CD4-positive, alpha-beta memory T cell (primary cell): ENCODE measurements at places on chromosomes 3 and 15. TPM values are rescaled to one million over a fixed set of nuclear protein-coding genes. Genes with fewer than 3 reads are reported as not detected.

The DAPK2 gene
- 2.9 TPM for total RNA-seq

DNA sequence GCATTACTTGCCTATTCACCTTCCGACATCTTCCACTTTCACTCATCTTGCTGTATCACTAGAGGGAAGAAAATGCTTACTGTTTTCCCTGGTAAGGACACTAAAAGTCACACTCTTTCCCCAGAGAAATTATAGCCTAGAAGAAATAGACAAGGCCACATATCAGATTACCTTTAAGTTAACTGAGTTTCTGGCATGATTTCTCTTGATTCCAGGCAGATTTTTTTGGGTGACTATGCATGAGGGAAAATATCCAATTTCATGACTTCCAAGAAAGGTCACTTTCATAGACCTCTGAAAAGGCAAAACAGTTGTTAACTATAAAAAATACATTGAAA, 30.3 kb downstream of the TCF12 start:
- no peak for DNase-seq
- no peaks in the 10 kb centered on the region for H3K36me3 ChIP-seq
- no peaks in the 10 kb centered on the region for H3K27me3 ChIP-seq
- peaks cover 3% of the 10 kb centered on the region for H3K4me1 ChIP-seq
- H3K27ac ChIP-seq = no peak overlapping the region

The LRRC49 gene
- 0.20 TPM for total RNA-seq

The KBTBD12 gene
- not detected for total RNA-seq

The LRRC31 gene
- not detected for total RNA-seq

The CCR8 gene
- total RNA-seq = 6.9 TPM

- DNase-seq = no peak
- no peaks in the 10 kb centered on the region for H3K27me3 ChIP-seq
- no peak overlapping the region for H3K27ac ChIP-seq
- H3K4me3 ChIP-seq = no peak overlapping the region
- H3K36me3 ChIP-seq = no peaks in the 10 kb centered on the region
These were observed 76.7 kb downstream of the ADAMTS17 start for GRCh38 chr15:100264994-100265640.

The EPHB1 gene
- 0.69 TPM for total RNA-seq

- no peaks in the 10 kb centered on the region for H3K27me3 ChIP-seq
- no peak overlapping the region for H3K27ac ChIP-seq
- DNase-seq = no peak
- no peaks in the 10 kb centered on the region for H3K36me3 ChIP-seq
- no peaks in the 10 kb centered on the region for H3K4me1 ChIP-seq
These were observed 61.0 kb upstream of the FNDC3B start for GRCh38 chr3:171978390-171978789.

The CD47 gene
- total RNA-seq = 226 TPM

The USP19 gene
- total RNA-seq = 91.7 TPM

DNA sequence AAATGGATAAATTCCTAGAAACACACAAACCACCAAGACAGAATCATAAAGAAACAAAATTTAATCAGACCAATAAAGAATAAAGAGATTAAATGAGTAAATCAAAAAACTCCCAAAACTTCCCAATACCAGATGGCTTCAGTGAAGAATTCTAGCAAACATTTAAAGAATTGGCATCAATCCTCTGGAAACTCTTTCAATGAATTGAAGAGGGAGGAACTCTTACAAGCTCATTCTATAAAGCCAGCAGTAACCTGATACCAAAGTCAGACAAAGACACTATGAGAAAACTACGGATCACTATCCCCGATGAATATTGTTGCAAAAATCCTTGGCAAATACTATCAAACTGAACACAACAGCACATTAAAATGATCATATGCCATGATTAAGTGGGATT, 81.9 kb upstream of the SLCO2A1 start:
- H3K36me3 ChIP-seq = no peaks in the 10 kb centered on the region
- no peaks in the 10 kb centered on the region for H3K27me3 ChIP-seq
- no peak for DNase-seq
- no peaks in the 10 kb centered on the region for H3K4me1 ChIP-seq

The EPHB3 gene
- 0.29 TPM for total RNA-seq

DNA sequence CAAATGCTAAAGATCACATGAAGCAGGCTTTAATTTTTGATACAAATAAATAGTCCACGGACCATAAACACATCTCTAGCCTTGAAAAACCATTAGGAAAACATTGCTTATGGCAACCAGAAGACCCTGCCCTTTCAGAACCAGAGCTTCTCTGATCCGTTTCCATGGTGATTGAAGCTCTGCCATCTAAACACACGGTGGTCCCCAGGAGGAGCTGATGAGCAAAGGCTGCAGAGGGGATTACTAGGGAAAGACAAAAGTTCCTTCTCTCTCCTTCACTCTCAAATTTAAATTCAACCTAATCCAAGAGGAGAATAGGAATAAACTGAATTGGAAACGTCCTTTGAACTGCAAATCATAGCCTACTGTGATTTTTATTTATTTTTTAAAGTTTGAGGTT, 122.0 kb upstream of the ATP10A start:
- no peak for DNase-seq
- no peak overlapping the region for H3K27ac ChIP-seq
- H3K27me3 ChIP-seq = no peaks in the 10 kb centered on the region
- H3K36me3 ChIP-seq = no peaks in the 10 kb centered on the region

The ABHD17C gene
- total RNA-seq = 3.8 TPM

- H3K36me3 ChIP-seq = no peaks in the 10 kb centered on the region
- DNase-seq = no peak
- no peaks in the 10 kb centered on the region for H3K4me1 ChIP-seq
- no peak overlapping the region for H3K27ac ChIP-seq
- no peaks in the 10 kb centered on the region for H3K27me3 ChIP-seq
- no peak overlapping the region for H3K4me3 ChIP-seq
These were observed 48.6 kb downstream of the LPP start for GRCh38 chr3:188202358-188203138.

DNA sequence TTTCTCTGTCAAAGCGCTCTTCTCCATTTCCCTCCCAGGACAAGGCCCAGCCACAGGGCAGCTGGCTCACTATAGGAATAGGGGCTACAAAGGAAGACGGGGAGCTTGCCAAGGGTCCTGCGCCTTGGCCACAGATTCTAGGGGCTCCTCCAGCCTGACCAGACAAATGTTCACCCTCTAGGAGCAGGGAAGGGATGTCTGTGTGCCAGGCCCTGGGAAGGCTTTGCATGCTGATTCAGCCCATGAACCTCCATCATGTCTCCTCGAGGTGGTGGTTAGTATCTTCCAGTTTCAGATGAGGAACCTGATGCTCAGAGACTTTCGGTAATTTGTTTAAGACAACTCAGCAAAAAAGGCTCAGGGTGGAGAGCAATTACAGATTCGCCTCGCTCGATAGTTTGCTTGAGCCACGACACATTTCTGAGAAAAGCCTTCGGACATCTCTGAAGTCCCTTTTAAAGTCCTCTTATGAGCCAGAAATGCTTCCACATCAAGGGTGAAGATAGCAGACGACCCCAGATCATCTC, 110.0 kb downstream of the XXYLT1 start:
- peaks cover 22% of the 10 kb centered on the region for H3K4me1 ChIP-seq
- H3K36me3 ChIP-seq = no peaks in the 10 kb centered on the region
- no peak for DNase-seq
- H3K27ac ChIP-seq = no peak overlapping the region
- no peak overlapping the region for H3K4me3 ChIP-seq
- no peaks in the 10 kb centered on the region for H3K27me3 ChIP-seq

DNA sequence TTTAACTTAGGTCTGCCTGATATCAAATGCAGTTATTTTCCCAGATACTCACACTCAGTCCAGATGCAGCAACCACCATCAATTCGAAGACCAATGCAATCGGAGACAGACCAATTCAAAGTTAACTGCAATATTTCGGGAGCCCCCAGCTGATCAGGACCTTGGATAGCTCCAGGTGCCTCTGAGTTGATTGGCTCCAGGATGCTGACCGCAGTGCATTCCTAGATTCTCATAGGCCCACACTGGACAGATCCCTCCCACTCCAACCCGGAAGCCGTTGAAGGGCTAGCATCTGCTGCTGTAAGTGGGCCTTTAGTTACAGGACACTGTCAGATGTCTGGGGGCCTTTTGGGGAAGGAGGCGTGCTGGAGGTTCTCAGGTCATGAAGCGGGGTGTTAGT, 89.5 kb upstream of the ATP2B2 start:
- H3K27me3 ChIP-seq = no peaks in the 10 kb centered on the region
- no peak overlapping the region for H3K4me3 ChIP-seq
- H3K4me1 ChIP-seq = no peaks in the 10 kb centered on the region
- no peaks in the 10 kb centered on the region for H3K36me3 ChIP-seq
- DNase-seq = peak; percentile 34

The KBTBD13 gene
- total RNA-seq = not detected

GRCh38 chr3:44870375-44871061, 3.9 kb upstream of the TGM4 start:
- peaks cover 10% of the 10 kb centered on the region for H3K4me1 ChIP-seq
- no peak overlapping the region for H3K4me3 ChIP-seq
- no peaks in the 10 kb centered on the region for H3K27me3 ChIP-seq
- H3K36me3 ChIP-seq = no peaks in the 10 kb centered on the region
- DNase-seq = no peak

DNA sequence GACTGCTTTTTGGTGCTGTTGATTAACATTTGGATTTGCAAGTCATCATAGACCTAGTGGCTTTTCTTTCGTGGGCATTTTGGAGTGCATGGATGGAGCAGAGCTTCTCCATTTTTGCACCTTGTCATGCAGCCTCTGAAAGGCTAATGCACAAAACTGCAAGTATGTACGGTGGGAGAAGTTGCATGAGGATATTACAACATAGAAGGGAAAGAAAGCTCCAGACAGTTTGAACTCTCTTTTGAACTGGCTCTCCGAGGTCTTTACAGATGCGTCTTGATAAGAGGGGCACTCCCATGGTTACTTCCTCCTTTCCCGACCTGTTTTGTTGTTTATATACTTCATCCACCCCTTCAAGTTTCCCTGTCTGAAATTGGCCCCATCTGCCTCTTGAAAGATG, 147.1 kb upstream of the GBE1 start:
- no peak overlapping the region for H3K27ac ChIP-seq
- H3K27me3 ChIP-seq = no peaks in the 10 kb centered on the region
- H3K36me3 ChIP-seq = no peaks in the 10 kb centered on the region
- no peak for DNase-seq
- H3K4me3 ChIP-seq = no peak overlapping the region

DNA sequence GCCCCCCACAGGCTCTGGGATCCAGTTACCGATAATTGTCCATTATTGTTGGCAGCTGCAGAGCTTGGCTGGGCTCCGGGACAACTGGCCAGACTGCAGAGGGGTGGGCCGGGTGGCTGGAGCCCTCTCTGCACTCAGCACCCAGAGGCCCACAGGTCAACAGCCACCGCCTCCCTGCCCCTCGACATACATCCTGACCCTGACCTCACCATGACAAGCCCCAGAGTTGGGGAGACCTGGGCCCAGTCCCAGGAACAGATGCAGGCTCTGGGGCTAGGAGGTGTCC, 22.4 kb downstream of the PTH1R start:
- no peaks in the 10 kb centered on the region for H3K36me3 ChIP-seq
- H3K27ac ChIP-seq = no peak overlapping the region
- no peak for DNase-seq
- H3K4me1 ChIP-seq = no peaks in the 10 kb centered on the region
- no peaks in the 10 kb centered on the region for H3K27me3 ChIP-seq

The COPS2 gene
- 55.5 TPM for total RNA-seq

The PPP1R14D gene
- not detected for total RNA-seq

DNA sequence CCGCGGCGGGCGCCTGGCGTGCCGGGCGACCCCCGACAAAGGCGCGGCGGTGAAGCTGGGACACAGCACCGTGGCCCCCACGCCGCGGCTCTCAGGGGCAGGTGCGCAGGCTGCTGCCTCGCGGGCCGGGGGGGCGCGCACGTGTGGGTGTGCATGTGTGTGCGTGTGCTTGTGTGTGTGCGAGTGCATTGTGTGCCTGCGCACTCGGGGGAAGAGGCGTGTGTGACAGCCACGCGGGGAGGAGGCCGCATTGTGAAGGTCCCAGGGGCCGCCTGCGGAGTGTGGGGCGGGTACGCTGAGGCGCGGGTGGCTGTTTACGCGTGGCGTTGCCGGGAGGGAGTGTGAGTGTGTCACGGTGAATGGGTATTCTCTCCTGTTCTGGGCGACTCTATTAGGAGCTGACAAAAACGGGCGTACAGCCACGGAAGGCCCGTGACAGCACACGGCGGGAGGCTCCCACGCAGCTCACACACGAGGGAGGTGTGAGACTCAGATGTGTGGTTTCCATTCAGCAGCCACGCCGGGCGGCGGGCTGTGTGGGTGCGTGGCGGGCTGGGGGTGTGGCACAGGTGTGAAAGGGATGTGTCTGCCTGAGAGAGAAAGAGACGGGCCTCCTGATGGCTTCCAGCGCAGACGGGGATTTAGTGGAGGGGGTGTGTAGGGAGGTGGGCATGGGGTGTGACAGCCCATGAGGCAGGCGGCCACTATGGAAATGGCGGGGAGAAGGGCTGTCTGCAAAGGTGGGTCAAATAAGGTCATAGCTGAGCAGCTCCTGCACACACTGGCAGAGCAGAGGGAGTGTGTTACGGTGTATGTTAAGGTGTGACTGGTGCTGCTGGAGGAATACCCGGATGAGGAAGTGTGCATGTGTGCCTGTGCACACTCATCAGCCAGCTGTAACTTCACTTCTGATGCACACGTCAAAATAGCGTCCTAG, 750 bp downstream of the PODXL2 start:
- peak; percentile 41 for DNase-seq
- peaks cover 4% of the 10 kb centered on the region for H3K27me3 ChIP-seq
- peaks cover 21% of the 10 kb centered on the region for H3K4me1 ChIP-seq
- H3K4me3 ChIP-seq = peak overlapping the region; percentile 67
- no peak overlapping the region for H3K27ac ChIP-seq
- H3K36me3 ChIP-seq = no peaks in the 10 kb centered on the region

- H3K4me1 ChIP-seq = no peaks in the 10 kb centered on the region
- no peaks in the 10 kb centered on the region for H3K36me3 ChIP-seq
- no peaks in the 10 kb centered on the region for H3K27me3 ChIP-seq
- no peak for DNase-seq
These were observed 107.6 kb downstream of the FILIP1L start for GRCh38 chr3:100006570-100007271.

DNA sequence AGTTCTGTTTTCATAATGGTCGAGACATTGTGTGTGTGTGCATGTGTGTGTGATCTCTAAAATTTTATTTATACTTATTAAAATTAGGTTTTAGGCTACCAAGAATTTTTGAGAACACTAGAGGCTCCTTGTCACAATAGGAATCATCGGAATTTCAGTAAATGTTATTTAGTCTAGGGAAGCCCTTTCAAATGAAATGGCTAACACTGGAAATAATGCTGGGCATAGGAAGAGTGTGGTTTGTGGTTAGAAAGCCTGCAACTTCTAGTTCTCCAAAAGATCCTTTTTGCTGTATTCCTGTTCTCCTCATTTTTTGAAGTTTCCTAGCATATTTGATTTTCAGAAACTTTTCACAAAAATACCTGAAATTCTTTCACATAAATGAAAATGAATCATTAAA, 92.5 kb upstream of the MBNL1 start:
- no peak overlapping the region for H3K4me3 ChIP-seq
- no peak overlapping the region for H3K27ac ChIP-seq

GRCh38 chr15:75887178-75887577, 16.5 kb upstream of the FBXO22 start:
- no peak overlapping the region for H3K4me3 ChIP-seq
- no peak overlapping the region for H3K27ac ChIP-seq
- no peak for DNase-seq

The IL16 gene
- 400 TPM for total RNA-seq

The IL17RB gene
- total RNA-seq = 0.64 TPM
